Activated CD8-positive, alpha-beta T cell treated with anti-CD3 and anti-CD28 coated beads, Interleukin-2, amount 10 ng/mL, durations not matched to agents 7 days and 5 days (primary cell): ENCODE measurements at places on chromosomes 5 and 9.

DNA sequence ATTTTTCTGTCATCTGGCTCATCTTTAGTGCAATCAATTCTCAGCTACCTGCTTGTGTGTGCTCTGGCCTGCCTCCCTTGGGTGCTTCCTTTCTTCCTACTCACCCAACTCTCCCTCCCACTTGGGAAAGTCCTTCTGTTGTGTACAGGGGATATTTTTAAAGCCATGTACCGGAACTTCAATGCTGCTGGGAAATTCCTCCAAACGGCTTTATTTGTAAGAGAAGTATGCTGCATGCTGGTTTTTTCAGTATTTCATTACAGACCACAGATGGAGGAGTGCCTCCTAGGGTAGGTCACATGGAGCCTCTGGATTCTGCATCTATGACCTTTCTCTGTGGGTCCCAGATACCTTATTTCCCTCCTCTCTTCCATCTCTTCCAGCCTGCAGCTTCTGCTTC, 5.4 kb upstream of the HMHB1 start:
- DNase-seq, result no peak

DNA sequence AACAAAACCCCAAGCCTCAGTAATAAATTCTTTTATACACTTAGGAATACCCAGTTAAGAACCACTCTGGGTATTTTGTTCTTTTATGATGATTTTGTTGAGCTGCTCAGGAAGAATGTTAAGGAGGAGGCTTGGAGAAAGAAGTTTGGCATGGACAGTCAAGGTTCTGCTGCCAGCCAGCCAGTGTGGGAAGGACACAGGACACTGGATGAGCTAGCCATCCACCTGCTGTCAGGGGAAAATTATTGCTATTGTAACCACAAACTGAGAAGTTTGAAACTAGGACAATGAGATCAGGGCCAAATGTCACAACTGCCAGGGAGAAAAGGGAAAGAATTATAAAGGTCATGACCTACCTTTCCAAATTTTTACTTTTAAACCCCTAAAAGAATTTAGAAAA, 25.9 kb upstream of the ADAMTSL1 start:
- DNase-seq, result no peak

DNA sequence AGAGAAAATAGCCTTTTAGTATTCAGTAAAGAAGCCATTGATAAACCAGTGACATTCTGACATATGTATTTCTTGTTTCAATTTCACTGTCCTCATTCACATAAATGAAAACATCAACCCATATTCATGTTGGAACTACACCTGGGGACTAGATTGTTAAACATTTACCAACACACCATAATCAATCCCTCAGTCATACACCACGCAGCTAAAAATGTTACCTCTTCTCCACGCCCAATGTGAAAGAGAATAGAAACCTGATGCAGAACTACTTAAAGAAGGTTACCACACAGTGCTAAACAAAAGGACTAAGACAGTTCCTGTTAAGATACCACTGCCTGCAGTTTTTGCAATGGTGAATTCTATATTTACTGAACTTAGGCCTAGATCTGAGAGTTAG, 518.9 kb downstream of the PRELID2 start:
- DNase-seq, result no peak

- no peak for DNase-seq
Measured at GRCh38 chr5:10401498-10401897, 40.2 kb upstream of the ROPN1L start.

GRCh38 chr5:122730037-122730436, 44.8 kb upstream of the SNX2 start:
- no peak for DNase-seq

GRCh38 chr5:78268356-78268755, 26.1 kb downstream of the AP3B1 start:
- DNase-seq, result no peak

DNA sequence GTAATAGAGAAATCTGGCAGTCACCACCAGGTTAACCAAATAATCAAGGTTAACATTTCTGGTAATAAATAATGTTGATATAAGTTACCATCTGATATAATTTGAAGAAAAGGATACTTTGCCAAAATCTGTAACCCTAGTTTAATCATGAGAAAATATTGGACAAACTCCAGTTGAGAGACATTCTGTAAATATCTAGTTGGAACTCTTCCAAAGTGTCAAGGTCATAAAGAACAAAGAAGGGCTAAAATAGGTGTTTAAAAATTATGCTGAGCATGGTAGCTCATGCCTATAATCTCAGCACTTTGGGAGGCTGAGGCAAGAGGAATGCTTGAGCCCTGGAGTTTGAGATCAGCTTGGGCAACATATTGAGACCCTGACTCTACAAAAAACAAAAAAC, 253.3 kb downstream of the MRPS30 start:
- DNase-seq, result no peak

- no peak for DNase-seq
Measured at GRCh38 chr9:70133253-70134208, 89.9 kb downstream of the MAMDC2 start.
